NCI-H2227 treated with DMSO at 0.1 percent for 48 hours (cell line): ENCODE measurements at places on chromosomes 3 and 15.

GRCh38 chr15:78626381-78626995 lies 5.7 kb upstream of the CHRNA3 start:
- DNase-seq = no peak

DNA sequence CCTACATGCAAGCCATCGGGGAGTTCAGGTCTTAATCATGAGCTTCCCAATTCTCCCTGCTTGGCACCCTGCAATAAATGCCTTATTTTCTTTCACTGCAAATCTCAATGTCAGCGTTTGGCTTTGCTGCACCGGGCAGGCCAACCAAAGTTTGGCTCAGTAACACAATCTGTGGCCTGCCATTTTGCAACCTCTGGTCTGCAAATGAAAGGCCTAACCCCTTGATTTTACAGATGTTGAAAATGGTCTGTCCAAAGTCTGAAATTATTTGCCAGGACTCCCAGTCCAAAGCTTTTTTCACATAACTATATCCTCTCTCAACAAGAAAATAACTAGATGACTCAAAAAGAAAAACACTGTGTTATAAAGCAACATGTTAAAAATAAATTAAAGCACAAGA lies 34.0 kb upstream of the LEKR1 start:
- DNase-seq = no peak

DNA sequence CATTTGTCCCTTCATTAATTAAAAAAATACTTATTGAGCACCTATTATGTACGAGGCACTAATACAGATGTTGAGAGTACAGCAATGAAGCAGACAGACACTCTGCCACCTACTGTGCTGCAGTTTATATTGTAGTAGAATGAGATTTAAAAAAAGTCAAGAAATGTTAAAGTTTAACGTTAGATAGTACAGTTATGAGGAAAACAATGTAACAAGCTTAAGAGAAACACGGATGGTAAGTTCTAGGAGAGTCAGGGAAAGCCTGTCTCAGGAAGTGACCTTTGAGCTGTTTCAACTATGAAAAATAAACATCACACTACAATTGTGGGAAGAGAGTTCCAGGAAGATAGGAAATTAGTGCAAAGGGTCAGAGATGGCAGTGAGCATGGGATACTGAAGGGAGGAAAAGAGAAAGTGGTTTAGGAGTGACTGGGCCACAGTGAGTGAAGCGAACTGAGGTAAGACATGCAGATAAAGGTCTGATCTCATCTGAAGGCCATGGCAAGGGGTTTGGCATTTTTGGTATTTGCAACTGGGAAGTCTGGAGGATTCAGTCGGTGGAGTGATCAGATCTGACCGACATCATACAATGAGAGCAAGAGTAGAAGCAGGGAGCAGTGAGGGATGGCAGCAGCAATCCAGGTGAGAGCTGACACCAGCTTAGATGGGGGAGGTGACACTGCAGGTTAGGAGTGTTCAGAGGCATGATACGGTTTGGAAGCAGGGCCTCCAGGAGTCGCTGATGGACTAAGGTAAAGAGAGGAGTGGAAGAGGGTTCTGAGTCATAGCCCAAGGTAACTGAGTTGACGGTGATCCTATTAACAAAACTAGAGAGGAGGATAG lies 28.5 kb downstream of the PLSCR4 start:
- no peak for DNase-seq

GRCh38 chr15:72155635-72156616 lies 37.7 kb downstream of the SENP8 start:
- peak; percentile 76 for DNase-seq

DNA sequence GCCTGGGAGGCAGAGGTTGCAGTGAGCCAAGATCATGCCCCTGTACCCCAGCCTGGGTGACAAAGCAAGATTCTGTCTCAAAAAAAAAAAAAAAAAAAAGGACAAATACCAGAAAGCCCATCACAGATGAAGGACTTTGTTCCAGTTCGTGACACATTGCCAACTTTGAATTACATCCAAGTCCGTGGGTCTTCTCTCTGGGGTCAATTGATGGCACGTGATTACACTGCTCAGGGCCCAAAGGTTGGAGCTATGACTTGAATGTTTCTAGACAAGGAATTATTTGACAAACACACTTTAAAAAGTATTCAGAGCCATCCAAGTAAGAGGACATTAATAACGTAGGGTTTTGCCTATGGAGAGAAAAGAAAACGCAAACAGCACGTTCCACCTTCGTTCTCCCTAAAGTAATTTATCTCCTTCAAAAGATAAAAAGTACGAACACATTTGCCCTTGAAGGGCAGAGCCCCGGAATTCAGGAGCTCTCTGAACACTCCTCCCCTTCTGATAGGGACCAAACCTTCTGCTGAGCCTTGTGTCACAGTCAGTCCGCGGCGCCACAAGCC lies 31.3 kb upstream of the ST3GAL6 start:
- no peak for DNase-seq

- no peak for DNase-seq
Observed at GRCh38 chr3:58198804-58199203, 12.0 kb downstream of the DNASE1L3 start.
